ENCODE measurements at places on chromosomes 16 and 17.

DNA sequence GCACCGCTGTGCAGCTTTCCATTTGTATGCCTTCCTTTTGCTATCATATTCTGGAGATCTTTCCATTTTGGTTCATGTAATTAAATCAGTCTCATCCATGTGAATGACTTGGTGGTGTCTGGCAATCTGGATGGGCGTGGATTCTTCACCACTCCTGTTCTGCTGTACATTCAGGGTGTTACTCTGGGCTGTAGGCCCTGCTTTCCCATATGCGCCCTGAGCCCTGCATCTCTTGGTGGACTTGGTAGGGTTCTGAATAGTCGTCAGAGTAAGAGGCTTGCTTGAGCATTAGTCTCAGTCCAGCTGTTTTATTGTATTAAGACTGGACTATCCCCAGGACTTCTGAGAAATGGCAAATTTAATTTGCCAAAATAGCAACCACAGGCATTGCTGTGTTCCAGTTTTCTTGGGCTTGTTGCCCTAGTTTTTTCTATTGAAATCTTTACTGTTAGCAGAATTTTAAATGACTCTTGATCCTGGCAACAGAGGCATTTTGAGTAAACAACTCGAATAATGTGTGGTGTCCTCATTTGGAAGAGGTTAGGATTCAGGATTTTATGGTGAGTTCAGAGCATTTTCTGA is 14.9 kb downstream of the BANP start:
- DNase-seq: no peak

GRCh38 chr17:34403006-34403405 is 40.0 kb upstream of the CCL1 start:
- DNase-seq: peak; percentile 11

DNA sequence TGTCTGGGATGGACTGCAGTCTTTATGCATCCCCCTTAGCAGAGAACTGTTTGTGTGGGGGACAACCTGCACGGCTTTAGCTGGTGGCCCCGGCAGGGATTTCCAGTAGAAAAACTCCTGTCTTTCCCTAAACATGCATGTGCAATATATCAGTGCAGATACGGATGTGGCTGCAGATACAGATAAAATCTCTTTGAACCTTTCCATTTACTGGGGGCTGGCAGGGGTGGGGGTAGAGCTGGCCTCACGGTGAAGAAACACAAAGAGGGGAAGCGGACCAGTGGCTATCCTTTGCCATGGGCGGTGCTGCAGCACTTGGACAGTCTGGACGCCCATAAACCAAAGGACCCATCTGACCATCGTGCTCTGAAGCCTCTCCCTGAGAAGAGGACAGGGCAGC is 201.3 kb downstream of the ZFHX3 start:
- no peak for DNase-seq

DNA sequence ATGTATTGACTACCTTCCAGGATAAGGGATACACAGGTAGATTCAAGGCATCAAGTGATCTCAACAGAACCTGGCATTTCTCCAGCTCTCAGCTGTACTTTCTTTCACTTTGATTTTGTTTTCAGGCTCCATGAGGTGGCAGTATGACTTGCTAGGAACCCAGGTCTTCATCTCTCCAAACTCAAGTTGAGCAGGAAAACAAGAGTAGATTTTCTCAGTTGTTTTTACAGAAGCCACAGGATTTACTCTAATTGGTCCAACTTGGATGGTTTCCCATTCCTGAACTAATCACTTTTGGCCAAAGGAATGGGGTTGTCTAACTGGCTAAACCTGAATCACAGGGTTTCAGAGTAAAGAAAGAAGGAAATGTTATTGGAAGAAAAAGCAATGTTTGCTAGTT is 146.6 kb downstream of the TRIM37 start:
- peak; percentile 61 for DNase-seq

GRCh38 chr16:64225696-64226095 is 896.2 kb downstream of the CDH11 start:
- DNase-seq: no peak

GRCh38 chr16:3773663-3774062 is 56.3 kb upstream of the TRAP1 start:
- no peak for DNase-seq

- peak; percentile 54 for DNase-seq
Measured at GRCh38 chr17:58308985-58309917, 19.3 kb downstream of the TSPOAP1 start.

DNA sequence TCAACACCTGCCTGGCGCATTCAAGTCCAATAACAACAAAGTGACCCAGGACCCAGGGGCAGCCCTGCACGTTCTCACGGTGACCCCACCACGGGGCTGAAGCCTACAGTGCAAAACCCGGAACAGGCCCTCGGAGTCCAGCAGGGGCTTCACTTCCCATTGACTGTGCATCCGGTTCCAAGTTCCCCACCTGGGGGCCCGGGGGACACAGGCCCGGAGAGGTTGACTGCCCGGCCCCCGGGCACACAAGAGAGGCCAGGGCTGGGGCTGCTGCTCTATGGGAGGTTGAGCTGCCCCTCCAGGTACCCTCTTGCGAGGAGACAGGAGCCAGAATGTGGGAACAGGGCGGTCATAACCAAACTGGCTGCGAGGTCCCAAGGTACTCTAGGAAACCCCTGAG is 31.3 kb downstream of the ENGASE start:
- no peak for DNase-seq

GRCh38 chr17:40363111-40363827 is 1.3 kb downstream of the GJD3 start:
- peak; percentile 81 for DNase-seq

DNA sequence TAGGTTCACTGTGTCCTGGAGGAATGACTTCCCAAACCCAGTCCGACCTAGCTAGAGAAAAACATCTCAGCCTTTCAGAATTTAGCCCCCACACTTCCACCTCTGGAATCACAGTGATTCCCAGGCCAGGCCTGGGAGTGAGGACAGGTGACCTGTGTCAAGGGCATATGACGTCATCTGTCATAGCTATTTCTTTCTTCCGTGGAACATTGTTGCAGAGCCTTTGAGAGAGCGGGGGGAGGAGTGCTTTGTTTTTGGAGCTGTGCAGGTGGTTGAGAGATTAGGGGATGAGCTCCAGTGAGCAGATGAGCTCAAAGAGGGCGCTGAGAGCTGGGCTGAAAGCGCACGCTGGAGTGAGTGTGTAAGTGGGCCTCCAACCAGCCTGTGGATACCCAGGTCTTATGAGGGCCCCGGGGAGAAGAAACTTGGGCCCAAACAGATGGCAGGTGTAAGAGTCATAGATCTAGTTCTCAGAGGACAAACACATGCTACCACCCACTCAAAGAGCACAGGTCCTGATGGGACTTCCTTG is 344.8 kb downstream of the SNX29 start:
- no peak for DNase-seq

GRCh38 chr16:78916928-78917545 is 683.5 kb downstream of the MAF start:
- no peak for DNase-seq

- DNase-seq: no peak
Measured at GRCh38 chr16:78576941-78577340, 477.5 kb downstream of the WWOX start.

DNA sequence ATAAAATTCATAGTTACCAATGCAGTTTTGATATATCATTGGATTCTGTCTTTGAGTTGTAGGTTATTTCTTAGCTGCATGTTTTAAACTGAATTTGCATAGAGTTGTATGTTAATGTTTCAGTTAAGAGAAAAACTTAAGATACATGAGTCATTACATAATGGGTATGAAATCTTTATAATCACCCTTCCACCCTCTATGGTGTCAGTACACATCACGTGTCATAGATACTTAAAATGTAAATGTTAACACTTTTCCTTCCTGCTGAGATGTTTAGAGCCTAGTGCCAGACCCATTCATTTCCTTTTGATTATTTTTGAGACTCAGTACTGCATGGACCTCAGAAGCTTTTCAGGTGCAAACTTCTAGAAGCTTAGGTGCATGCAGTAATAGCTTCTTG is 20.5 kb downstream of the ZNF207 start:
- no peak for DNase-seq

DNA sequence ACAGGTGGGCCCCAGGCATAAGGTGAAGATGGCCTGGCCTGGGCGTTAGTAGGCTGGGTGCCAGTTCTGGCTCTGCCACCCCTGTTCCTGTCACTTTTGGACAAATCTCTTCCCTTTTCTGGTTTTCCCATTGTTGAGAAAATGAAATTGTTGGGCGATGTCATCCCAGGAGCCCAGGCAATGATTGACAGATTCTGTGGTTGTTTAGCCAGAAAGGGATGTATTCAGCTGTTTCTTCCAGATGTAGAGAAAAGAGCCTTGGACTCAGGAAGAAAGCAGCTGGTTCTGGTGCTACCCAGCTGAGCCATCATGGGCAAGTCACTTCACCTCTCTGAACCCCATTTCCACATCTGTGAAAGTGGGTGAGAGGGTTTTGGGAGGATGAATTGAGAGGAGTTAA is 60.1 kb upstream of the MRTFB start:
- no peak for DNase-seq

- DNase-seq: peak; percentile 99
Measured at GRCh38 chr17:4490637-4491061, 8.0 kb upstream of the SPNS2 start.

DNA sequence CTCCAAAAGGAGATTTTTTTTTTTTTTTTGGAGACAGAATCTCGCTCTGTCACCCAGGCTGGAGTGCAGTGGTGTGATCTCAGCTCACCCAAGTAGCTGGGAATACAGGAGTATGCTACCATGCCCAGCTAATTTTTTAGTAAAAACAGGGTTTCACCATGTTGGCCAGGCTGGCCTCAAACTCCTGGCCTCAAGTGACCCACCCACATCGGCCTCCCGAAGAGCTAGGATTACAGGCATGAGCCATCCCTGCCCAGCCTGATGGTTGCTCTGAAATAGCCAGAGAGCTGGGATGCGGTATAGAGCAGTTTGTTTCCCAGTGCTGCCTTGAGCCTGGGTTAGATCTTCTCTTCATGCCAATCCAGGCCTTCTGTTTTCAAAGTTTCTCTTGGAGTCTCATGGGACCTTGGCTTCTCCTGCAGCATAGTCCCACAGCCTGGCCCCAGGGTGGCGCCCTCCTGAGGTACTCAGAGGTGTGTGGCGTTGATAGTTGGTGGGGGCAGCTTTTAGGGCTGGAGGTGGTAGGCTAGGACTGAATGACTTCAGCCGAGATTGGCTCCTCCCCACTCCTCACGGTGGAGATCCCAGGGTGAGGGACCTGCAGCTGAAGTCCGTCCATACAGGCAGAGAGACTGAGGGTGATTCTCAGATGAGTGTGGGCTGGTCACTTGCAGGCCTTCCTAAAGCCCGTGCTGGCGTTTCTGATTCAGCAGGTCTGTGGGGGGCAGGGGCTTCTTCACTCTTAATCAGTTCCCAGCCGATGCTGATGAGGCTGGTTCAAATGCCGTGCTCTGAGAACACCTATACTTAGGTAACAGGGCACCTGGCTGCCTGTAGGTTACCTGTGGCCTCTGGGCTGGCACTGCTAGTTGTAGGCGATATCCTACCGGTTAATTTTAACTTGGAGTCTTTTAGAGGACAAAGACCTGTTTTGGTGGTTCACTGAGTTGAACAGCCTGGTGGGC is 52.0 kb downstream of the TNFRSF13B start:
- peak; percentile 65 for DNase-seq

GRCh38 chr16:7331997-7332396 is 648 bp upstream of the RBFOX1 start:
- DNase-seq: no peak

DNA sequence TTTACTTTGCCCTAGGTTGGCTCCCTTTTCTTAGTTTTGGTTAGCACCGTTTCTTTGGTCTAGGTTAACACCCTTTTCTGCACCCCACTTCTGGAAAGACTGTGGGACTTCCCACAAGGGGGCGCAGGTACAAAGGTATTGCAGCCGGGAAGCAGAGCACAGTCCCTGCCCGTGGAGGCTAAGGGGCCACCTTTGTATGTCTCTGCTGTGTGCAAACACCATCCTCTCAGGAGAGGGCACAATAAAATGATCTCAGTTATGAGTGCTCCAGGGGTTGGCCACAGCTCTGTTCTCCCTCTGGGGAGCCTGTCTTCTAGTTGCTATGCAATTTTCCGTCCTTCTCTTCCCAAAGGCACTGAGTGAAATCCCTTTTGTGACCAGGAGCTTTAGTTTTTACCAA is 28.4 kb upstream of the TMC5 start:
- DNase-seq: peak; percentile 61

GRCh38 chr16:85984947-85985451 is 86.0 kb downstream of the IRF8 start:
- DNase-seq: peak; percentile 50

DNA sequence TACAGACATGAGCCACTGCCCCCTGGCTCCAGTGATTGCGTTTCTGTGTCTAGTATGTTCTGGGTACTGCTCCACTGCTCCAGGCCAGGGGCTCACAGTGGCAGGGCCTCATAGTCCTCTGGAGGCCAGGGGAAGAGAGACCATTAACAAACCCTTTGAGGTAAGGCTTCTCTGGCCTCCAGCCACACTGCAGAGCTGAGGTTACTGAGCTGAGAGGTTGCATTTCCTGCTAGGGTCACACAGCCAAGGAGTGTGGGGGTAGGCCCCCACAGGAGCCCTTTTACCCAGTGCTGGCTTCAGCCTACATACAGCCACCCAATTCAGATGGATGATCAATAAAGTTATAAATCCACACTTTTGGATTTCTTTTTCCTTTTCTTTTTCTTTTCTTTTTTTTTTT is 50.4 kb upstream of the DLX4 start:
- no peak for DNase-seq

DNA sequence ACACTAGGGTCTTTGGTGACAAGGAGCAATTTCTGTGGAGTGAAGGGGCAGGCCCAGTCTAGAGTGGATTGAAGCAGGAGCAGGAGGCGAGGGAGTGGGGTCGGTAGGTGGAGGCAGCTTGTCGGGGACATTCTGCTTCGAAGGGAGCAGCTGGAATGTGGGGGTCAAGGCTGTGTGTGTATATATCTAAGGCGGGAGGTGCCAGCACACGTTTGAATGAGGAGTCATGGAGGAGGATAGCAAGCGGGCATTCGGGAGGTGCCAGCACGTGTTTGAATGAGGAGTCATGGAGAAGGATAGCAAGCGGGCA is 17.7 kb downstream of the NT5M start:
- DNase-seq: no peak

- no peak for DNase-seq
Measured at GRCh38 chr16:26667307-26667706, 399.4 kb upstream of the C16orf82 start.

DNA sequence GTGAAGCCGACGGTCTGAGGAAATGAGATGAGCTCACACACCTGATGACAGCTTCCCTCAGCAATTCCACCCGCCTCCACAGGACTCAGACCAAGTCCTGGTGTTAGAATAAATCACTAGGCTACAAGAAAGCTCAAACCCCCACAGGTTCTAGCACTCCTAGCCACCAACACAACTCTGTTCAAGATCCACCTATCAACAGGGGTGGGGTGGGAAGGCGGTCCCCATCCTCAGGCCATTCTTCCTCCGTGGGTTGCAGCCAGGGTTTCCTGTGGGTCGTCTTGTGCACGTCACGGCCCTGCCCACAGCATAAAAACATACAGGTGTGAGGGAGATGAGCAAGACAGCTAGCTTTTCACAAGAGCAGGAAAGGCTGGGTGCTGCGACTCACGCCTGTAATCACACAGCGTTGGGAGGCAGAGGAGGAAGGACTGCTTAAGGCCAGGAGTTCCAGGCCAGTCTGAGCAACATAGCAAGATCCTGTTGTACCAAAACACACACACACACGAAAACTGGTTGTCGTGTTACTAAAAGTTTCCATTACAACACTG is 81.1 kb downstream of the ANKRD11 start:
- peak; percentile 84 for DNase-seq

- DNase-seq: no peak
Measured at GRCh38 chr16:89119166-89119621, 25.5 kb downstream of the ACSF3 start.

GRCh38 chr17:9367156-9367555 is 208.5 kb downstream of the STX8 start:
- peak; percentile 41 for DNase-seq

All from islet precursor cell (in vitro differentiated cells).